ENCODE measurements at places on chromosomes 7 and 10.
A peak's percentile ranks its signal among the peaks of the same experiment; 100 is the strongest.

DNA sequence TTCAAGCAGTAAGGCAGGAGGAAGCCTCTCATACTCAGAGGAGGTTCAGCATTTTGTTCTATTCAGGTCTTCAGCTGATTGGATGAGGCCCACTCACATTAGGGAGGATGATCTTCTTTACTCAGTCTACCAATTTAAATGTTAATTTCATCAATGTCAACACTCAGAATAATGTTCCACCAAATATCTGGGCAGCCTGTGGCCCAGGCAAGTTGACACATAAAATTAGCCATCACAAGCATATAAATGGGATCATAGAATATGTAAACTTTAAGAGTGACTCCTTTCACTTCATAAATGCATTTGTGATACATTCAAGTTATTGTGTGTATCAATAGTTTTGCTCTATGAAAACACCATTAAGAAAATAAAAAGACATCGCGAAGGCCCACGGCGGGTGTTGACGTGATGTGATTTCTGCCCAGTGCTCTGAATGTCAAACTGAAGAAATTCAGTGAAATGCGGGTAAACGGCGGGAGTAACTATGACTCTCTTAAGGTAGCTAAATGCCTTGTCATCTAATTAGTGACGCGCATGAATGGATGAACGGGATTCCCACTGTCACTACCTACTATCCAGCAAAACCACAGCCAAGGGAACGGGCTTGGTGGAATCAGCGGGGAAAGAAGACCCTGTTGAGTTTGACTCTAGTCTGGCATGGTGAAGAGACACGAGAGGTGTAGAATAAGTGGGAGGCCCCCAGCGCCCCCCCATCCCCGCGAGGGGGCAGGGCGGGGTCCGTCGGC lies 536.1 kb upstream of the AUTS2 start:
- peak; percentile 37 for DNase-seq

GRCh38 chr7:115911465-115911864 lies 119.1 kb downstream of the TFEC start:
- DNase-seq = peak; percentile 19

DNA sequence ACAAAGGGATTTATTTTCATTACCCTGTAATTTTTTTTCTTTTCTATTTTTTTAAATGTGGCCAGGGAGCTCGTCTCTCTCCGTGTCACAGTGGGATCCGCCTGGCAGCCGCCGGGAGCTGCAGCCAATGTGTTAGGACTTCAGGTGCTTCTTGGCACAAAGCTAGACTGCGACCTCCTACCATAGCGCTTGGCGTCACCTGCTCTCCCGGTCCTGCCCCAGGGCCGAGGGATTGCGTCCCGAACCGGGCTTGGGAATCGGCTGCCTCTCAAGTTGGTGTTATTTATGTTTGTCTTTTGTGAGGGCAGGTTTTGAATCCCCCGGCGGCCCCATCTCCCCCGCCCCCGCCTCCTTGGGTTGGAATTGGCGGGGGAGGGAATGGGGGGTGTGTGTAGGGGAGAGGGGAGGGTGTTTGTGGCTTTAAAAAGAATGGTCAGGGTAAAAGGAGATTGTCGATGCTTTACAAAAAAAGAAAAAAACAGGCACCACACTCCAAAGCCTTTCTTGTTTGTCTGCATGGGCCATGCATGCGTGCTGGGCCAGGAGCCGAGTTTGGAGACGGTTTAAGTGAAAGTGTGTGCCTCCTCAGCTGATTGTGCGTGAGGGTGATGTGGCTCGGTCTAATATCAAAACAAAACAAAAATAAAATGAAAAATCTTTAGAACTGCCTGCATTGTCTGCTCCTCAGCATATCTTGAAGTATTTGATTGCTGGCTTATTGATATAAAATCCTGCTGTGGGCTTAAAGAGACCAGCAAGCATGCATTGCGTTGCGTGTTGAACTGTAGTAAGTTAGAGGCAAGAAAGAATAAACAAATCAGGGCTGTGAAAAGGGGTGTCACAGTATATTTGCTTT lies 1.2 kb downstream of the PPP1R9A start:
- DNase-seq = no peak

DNA sequence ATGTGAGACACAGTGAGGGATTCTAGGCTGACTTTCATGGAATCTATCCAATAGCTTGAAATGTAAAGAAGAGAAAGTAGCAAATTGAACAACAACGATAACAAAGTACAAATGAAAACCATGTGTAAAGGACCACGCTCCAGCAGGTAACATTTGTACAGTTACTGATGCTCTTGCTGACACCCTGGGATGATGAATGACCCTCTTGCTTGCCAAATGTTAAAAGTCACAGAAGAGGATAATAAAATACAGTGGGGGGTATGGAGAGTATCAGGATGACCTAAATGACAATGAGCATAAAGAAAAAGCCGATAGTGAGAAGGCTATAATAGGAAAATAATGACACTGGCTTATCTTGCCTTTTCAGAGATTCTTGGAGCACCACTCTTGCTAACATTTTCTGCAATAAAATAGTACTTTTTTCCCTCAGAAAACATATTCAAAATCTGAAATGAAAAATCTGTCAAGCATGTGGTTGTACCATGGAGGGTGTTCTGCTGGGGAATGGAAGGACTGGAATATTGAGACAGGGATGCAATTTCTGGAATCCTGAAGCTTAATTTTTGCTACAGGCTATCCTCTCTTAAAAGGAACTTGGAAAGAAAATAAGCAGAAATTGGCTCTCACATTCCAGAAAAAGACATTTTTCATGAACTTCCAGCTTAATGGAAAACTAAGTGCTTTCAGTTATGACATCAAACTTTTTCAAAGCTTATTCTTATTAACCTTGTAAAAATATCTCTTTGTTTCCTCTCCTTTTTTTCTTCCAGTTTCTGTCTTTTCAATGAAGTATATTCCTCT lies 303.2 kb upstream of the GHITM start:
- no peak for DNase-seq

DNA sequence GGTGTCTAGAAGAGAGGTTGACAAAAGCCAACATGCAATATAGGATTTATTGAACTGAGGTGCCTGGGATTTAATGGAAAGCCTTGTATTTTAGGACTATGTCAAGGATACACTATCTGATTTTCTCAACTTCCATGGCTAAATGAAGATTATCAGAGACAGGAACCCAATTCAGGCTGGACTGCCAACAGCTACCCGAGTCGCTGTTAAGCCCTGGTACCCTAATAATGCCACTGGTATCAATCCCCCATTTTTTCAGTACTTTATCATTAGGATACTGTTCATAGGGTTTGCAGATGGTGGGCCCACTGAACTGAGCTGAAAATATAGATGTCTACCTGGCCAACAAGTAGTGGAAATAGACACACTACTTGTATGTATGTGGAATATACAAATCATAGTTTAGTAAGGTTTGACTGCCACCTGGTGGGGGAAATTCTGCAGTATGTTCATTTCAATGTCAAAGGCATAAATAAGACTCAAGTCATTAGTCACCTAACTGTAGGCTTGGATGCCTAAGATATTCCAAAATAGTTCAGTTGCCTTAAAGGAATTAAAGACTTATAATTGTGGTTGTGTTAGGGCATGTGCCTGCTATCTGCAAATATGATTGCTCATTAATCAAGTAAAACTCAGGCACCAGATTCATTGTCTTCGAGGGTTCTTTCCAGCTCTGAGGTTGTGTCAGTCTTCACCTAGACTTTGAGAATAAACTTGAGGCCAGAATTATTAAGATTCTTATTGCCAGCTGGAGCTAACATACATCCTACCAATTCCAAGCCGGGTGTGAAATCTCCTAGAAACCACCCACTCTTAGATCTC lies 34.1 kb upstream of the NOBOX start:
- DNase-seq = peak; percentile 17

- peak; percentile 25 for DNase-seq
Measured at GRCh38 chr10:62916141-62916603, 100.0 kb upstream of the EGR2 start.

- peak; percentile 74 for DNase-seq
Measured at GRCh38 chr10:42783181-42783549, 570 bp downstream of the BMS1 start.

- peak; percentile 88 for DNase-seq
Measured at GRCh38 chr10:98414932-98415730, at the start of gene PYROXD2. Gene PYROXD2, minus strand, starts transcription at chr10:98415182. Its CDS starts 47 bp downstream, at chr10:98415135.

DNA sequence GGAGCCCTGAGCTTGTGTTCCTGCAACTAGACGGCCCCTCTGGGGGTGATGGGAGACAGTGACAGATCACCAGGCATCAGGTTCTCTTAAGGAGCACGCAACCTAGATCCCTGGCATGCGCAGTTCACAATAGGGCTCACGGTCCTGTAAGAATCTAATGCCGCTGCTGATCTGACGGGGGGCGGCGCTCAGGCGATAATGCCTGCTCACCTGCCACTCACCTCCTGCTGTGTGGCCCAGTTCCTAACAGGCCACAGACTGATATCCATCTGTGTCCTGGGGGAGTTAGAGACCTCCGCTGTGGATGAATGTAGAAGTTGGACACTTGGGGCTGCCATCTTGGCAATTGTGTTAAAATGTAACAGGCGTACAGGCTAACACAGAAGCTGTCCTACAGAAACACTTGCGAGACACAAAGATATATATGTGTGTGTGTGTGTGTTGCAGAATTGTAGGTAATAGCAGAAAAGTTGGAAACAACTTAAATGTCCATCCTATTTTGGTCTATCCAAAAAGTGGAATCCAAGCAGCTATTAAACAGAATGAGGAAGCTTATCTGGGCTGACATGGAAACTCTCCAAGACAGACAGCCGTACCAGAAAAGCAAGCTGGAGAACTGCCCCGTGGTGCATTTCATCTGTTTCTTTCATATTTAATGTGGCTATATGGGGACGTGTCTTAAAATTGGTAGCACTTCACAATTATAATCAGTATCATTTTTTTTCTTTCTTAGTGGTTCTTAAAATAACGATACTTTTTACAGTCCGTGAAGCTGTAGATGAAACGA lies 82.8 kb downstream of the MKI67 start:
- no peak for DNase-seq

- no peak for DNase-seq
Measured at GRCh38 chr7:50981743-50982142, 199.0 kb upstream of the GRB10 start.

- no peak for DNase-seq
Measured at GRCh38 chr7:32560075-32560474, 64.8 kb downstream of the AVL9 start.

GRCh38 chr7:13072014-13072413 lies 384.6 kb downstream of the ARL4A start:
- DNase-seq = peak; percentile 21

DNA sequence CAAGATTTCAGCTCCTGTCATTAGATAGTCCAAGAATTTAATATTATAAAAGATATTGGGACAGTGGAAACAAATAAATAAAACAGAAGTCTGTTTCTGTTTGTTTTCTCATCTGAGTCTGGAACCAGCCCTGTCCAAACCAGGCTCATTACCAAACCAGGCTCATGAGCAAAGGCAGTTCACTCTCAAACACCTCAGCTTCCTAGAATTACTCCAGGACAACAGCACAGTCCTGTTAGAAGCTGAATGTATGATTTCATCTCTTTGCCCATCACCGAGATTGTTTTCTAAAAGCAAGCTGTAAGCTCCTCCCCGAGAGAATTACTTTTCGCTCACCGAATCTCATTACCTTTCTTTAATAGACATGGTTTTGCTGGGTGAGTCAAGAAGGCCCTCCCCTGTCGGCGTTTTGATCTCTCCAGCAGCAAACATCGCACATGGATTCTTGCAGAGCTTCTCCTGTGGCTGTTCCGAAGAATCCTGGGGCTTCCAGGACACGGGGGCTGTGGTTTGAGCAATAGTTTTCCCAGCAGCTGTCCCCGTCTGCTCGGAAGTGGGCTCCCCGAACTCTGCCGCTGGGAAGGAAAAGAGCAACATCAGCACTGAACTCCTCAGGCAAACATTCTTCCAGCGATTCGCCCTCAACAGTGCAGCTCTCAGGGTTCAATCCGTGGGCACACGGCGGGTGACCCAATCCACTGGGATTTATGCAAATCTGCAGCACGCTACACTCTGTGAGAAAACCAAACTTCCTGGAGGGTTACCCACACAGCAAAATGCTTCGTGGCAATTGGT lies 112.5 kb downstream of the SVIL start:
- peak; percentile 10 for DNase-seq

- DNase-seq = no peak
Measured at GRCh38 chr10:48574817-48575380, 30.0 kb downstream of the ARHGAP22 start.

- DNase-seq = peak; percentile 79
Measured at GRCh38 chr7:75734586-75735458, 3.9 kb downstream of the HIP1 start.

DNA sequence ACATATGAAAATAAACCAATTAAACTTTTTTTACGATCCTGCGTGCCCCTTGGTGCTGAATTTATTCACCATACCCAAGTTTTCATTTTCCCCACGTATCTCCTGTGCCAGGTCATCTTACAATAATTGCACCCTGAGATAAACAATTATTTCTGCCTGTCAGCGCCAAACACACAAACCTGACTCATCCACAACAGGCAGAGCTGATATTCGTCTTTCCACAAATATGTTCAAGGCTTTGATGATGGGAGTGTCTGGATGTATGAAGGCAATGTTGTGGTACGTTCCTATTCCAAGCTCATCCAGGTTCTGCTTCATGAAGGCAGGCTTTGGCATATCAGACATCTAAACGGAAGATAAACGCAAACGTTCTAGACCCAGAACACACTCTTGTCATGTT lies 45.8 kb upstream of the RHEB start:
- DNase-seq = peak; percentile 41

DNA sequence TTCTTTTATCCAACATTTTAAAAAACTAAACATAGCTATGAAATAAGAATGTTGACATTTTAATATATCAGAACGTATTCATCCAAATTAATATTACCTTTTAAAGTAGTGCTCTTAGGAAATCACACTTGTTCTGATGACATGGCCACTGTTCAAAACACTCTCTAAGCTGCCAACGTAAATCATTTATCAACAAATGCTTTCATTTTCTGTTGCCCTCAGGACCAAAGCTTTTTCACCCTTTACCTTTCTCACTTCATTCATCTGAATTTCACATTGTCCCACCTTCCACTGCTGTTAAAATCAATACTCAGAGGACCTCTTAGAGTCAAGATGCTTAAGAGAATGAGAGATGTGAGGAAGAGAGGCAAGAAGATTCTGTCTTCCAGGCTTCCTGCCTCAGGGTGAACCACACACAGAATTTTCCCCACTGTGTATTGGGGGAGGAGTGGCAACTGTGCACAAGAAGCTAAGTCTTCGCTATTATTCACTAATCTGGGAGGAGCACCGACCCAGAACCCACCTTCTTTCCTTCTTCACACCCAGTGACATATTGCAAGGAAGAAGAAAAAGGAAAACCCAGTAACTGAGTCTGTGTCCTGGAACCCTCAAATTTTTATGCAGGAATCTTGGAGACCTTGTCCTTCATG lies 21.0 kb downstream of the HIBADH start:
- no peak for DNase-seq

GRCh38 chr10:88791924-88792323 lies 10.6 kb upstream of the LIPM start:
- peak; percentile 8 for DNase-seq

- no peak for DNase-seq
Measured at GRCh38 chr7:154676422-154677073, 326.4 kb downstream of the PAXIP1 start.

GRCh38 chr7:136049818-136050461 lies 72.8 kb upstream of the MTPN start:
- no peak for DNase-seq

DNA sequence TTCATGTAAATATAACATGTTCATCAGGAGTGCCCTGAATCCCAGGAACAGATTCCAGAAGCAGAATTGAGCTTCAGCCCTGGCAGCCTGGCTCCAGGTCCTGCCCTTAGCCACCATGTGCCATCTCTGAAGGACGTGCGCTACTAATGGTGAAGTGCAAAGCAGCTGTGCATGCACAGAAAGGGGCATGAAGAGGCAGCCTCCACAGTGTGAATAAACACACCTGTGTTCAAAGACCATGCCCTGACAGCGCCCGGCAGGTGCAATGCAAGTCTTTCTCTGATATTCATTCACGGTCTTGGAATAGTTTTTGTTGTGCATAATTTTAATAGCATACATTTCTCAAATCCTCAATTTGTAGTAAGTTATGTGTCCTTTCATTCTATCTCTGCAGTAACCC lies 250.4 kb upstream of the TCERG1L start:
- no peak for DNase-seq

Measured in IMR-90 (cell line).